ENCODE measurements at places on chromosomes 11 and 22.

DNA sequence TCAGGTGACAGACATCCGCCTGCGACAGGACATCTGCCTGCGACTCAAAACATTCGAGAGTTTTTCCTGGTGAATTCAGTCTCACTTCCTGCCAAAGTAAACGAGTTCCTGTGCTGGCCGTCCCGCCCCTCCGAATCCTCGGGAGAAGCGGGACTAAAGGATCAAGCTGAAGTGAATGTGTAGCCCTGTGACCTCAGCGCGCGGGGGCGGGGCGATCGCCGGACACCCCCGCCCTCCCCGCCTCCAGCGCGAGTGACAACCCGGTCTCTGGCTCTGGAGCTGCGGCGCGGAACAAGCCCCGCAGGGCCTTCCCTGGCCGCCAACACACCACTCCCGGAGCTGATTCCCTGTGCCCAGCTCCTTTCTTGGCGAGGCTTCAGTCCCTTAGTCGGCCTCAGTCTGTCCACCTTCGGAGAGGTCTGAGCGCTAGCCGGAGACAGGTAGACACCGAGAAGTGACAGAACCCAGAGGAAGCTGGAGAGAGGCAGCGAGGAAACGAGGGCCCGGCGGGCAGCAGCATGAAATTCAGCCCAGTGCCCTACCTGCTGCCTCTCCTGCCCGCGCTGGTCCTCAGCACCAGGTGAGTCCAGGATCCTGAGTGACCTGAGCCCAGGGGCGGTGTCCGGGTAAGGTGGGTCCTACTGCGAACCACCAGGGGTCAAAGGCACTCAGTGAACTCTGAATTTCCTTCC lies 766.4 kb upstream of the LUZP2 start:
- DNase-seq: no peak

DNA sequence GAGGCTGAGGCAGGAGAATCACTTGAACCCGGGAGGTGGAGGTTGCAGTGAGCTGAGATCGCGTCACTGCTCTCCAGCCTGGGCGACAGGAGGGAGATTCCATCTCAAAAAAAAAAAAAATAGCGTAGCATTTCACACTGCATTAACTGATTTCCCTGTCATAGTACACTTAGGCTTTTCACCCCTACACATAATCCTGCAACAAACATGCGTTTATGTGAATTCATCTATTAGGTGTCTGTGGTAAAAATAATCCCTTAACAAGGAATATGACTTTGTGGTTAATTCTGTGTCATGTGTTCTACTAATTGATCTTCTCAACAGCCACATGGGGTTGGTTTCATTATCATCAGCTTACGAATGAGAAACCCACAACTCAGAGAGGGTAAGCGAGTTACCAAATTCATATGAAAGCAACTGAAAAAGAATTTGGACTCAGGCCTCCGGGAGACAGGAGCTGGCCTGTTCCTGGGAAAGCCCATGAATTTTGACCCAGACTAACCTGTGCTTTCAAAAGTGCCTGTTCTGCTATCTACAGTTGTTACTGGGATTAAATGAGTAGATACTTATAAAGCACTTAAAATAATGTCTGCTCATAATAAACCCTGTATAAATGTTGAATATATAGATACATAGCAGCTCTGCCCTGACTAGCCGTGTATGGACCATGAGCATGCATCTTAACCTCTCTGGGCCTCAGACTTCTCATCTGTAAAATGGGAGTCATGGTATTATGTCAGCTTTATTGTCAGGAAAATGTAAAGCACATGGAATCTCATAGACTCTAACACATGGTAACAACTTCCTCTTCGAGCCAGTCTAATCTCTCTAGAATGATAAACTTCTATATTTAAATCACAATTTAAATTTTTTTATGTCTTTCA lies 36.6 kb downstream of the KCNJ1 start:
- DNase-seq: no peak

DNA sequence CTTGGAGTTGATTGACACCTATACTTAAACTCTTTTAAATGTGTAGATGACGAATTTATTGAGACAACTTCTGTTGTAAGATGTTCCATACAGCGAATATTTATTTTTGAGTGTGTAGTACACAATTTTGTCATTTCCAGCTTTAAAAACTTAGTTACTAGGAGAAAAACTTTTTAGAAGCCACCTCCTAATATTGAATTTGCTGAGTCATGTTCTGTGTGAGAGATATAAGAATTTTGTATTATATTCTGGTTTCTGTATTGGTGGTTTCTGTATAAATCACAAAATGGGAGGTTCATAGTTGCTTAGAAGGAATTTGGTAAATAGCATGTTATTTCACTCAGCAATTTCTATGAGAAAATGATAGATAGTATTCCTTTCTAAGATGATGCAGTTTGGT lies 171.3 kb downstream of the WNT11 start:
- DNase-seq: no peak

GRCh38 chr11:134572741-134573675 lies 161.0 kb upstream of the B3GAT1 start:
- DNase-seq: no peak

DNA sequence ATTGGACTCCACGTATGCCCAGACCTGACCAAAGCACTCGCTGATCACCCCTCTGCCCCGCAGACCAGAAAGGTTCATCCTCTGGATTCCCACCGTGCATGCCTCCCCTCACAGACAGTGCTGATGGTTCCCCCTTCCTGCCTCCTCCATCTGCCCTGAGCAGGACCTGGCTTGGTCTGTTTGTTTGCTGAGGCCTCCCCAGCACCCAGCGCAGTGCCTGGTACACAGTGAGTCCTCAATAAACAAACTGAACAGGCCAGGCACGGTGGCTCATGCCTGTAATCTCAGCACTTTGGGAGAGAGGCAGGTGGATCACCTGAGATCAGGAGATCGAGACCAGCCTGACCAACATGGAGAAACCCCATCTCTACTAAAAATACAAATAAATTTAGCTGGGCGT lies 23.7 kb upstream of the RPS3 start:
- DNase-seq: no peak

- no peak for DNase-seq
These were observed 23.3 kb upstream of the MMP7 start for GRCh38 chr11:102553835-102554282.

DNA sequence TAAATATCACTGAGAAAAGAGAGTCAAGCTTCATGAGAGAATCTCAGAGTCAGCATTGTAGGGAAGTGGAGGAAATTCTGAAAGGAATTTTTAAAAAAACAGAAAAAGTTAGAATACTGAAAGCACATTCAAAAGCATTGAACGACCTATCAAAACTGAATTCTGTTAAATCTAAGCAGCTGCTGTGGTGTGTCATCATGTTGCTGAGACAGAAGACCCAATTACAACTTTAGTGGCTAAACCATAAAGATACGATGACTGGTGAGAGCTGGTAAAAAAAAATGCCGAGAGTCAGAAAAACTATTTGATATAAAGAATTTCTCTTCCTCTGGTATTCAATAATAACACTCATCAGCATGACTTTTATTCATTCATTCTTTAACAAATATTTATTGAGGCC lies 220.8 kb downstream of the DLG2 start:
- no peak for DNase-seq

DNA sequence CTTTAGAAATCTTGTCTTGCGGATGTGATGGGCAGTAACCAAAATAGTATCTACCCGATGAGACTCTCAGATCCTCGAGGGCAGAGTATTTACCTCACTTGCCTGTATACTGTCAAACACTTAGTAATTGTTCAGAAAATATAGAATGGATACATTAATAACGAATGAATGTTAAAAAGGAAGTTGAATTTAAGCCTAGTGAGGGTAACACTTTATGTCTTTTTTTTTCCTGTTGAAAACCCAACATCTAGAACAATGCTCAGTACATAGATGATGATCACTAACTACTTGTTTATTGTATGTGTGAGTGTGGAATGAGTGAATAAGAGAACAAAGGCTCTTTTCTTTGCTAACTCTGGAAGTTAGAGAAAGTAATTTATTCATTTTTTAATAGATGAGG lies 195.7 kb downstream of the MIAT start:
- no peak for DNase-seq

DNA sequence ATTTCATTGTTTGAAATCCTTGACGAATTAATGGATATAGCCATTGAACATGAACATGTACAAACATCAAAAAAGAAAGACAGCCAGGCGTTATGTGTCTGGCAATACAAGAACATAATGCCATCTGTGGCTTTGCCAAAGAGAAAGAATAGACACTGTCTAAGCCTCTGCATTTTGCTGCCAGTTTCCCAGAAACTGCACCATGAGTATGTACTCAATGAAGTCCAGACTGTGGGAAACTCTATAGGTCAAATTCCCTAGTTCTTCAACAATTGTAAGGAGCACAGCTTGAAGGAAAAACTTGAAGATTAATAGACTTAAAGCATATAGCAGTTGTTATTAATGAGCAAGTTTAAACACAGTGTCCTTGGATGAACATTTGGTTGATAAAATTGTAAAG lies 71.3 kb downstream of the BBOX1 start:
- DNase-seq: no peak

Data from glutamatergic neuron (in vitro differentiated cells).